ENCODE measurements at places on chromosomes 1 and 21. TPM values are rescaled to one million over a fixed set of nuclear protein-coding genes. Genes with fewer than 3 reads are reported as not detected.

DNA sequence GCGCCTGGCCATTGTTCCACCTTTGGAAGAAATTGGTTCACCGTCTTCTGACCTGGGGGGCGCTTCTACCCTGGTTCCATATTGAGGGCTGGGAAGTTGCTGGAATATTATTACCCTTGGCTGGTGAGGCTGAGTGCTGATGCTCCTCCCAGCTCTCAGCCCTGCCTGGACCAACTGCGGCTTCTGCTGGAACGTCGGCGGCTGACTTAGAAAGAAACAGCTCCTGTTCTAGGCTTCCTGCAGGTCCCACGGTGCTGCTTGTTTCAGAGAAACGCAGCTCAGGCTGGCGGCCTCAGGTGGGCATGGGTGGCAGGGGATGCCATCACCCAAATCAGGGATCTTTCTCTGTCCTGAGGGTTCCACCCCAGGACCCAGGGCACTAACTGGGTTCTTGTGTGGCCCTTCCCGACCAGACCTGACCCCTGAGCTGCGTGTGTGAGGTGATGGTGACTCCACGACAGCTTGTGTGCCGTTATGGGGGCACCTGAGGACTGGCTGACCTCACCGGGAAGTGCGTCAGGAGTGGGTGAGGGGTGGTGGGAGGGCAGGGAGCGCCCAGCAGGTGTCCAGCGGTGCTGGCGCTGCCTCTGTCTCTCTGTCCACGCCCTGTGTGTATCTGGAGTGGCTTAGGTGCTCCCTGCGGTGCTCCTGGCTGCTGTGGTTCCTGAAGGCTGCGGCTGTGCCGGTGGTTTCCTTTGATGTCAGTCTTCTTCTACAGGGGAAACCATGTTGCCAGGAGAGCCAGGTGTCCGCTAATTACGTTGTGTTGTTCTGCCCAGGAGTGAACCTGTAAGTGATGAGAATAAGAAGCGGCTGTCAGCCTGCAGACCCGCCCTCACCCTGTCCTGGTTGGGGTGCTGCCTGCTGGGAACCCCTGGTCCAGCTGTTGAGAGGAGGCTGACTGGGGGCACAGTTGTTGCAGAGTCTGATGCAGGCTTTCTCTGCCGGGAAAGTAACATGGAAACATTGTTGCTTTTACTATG, 8.9 kb downstream of the SKI start:
- DNase-seq = no peak

GRCh38 chr1:201127755-201128455, 921 bp upstream of the ASCL5 start:
- DNase-seq = no peak

DNA sequence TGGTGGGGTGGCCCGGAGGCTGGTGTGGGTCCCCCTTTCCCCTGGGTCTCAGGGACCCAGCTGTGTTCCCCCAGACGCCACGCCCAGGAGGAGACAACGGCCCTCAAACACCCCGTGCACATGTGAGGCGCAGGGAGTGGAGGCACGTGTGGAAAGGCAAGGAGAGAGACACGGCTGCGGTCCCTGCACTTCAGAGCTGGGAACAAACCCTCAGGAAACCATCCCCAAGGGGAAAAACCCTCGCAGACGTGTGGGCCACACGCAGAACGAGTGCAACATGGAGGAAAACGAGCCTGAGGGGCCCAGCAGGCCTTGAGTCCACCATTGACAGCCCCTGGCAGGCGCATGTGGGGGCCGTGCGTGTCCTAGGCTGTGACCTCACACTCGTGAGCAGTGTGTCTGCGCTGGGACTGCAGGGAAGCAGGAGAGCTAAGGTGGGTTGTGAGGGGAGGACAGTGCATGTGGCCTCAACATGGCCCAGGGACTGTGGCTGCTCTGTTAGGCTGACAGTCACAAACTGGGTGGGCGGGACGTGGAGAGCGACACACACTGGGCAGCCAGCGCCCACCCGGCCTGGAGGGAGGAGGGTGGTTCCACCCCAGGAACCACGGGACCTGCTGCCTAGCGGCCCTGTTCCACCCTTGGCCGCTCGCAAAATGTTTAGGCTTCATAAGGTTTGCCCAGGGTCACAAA, 20.0 kb downstream of the ITGB2 start:
- no peak for DNase-seq

DNA sequence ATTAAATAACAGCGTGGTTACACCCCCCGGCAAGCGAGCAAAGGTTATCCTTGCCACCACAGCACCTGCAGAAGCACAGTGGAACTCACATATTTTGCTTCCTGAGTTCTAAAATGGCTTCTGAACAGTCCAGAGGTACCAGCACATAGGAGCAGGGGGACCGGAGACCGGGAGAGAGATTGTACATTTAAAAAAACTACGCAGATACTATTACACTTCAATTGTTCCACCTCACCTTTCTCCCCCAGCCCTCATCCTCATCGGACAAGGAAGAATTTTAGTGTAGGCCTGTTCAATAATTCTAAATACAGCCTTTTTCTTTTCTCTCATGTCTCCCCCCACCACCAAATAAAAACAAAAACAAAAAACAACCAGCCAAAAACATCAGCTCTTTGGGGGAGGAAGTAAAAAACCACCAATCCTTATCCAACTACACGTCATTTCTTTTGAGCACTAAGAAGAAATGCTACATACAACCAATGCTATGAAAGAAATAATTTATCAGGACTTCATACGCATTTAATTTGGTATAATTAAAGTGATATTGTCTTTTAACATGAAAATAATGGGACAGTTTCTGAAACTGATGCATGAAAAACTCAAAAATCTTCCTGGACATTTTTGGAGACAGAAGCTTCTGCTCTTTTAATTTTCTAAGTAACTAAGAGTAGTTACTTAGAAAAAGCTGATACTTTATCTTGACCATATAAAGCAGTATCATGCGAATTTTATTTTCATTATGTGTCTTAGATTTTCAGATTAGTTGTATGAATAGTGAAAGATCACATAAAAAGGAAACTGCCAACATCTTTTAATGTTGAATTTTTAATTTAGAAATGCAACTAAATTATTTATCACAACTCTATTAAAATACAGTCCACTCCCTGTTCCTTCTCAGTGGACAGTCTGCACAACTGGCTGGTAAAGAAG, 9.1 kb downstream of the CDKN2C start:
- no peak for DNase-seq

- no peak for DNase-seq
Measured at GRCh38 chr1:2101946-2102345, 51.7 kb downstream of the PRKCZ start.

- no peak for DNase-seq
Measured at GRCh38 chr1:51517361-51518032, 1.6 kb downstream of the EPS15 start.

The OR2L3 gene
- total RNA-seq = not detected

The TEDDM1 gene
- not detected for total RNA-seq

All from breast epithelium (tissue), 4 donors.